CD4-positive, alpha-beta T cell treated with Interleukin-10 for 1 hour (primary cell): ENCODE measurements at places on chromosomes 13 and 19.

GRCh38 chr19:6100284-6100915, 9.9 kb downstream of the RFX2 start:
- DNase-seq, result peak; percentile 34

- DNase-seq, result no peak
Measured at GRCh38 chr13:97275776-97276501, 53.8 kb downstream of the MBNL2 start.

DNA sequence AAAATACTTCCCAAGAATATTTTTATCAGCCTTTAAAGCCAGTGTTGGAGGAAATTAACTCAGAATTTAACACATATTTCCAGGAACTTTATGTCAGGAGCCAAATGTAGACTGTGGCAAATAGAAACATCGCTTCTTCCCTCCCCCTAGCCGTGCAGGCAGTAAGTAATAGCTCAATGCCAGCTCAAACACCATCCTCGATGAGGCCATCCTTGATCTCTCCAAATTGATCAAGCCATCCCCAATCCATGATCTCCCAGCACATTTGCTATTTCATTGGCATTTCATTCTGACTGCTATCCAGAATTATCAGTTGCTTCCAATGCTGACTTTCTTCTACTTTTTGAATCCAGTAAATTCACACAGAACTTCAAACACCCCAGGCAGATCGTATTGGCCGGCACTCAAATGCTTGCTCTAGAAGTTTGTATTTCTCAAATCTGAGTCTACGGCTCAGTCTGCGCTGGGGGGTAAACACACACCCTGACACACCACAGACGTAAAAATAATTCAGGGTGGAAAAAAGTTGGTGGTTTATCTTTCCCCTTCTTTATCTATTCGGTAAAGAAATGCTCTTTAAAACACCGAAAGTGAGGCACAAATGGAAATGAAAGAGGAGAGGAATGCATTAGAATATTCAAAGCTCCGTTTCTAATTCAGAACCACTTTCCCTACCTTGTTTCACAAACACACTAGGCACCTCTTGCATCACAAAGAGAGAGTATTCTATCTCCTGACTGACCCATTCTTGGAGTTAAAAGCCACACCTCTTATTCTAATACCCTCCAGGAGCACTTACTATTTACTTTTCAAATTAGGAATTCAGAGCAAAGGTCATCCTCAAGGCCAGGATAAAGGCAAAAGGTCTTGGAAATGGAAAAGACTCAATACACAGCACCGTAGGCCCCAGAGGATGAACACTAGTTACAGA, 991 bp downstream of the OBI1 start:
- no peak for DNase-seq

DNA sequence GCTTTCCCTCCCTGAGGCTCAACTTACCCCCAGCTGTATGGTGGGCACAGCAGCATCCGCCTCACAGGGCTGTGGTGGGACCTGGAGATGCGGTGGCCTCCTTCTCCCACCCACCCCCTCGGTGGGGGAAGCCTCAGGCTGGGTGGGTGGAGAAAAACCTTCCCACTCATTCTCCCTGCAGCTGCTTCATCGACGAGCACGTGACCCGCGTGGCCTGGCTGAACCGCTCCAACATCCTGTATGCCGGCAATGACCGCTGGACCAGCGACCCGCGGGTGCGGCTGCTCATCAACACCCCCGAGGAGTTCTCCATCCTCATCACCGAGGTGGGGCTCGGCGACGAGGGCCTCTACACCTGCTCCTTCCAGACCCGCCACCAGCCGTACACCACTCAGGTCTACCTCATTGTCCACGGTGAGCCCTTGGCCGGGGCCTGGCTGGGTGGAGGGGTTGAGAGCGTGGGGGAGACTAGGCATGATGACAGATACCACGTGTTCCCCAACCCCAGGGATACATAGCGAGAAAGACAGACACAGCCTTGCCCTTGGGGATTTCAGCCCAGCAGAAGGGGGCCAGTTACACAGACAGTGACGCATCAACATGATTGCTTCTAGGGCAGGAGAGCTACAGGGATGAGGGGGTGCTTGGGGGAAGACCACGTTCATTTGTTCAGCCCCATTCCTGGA, 12.2 kb downstream of the IGLON5 start:
- no peak for DNase-seq

- no peak for DNase-seq
Measured at GRCh38 chr13:87123987-87124784, 547.0 kb upstream of the SLITRK5 start.

- no peak for DNase-seq
Measured at GRCh38 chr19:16205205-16206045, 7.7 kb downstream of the AP1M1 start.

GRCh38 chr13:98364179-98364578, 187.1 kb upstream of the RNF113B start:
- no peak for DNase-seq

DNA sequence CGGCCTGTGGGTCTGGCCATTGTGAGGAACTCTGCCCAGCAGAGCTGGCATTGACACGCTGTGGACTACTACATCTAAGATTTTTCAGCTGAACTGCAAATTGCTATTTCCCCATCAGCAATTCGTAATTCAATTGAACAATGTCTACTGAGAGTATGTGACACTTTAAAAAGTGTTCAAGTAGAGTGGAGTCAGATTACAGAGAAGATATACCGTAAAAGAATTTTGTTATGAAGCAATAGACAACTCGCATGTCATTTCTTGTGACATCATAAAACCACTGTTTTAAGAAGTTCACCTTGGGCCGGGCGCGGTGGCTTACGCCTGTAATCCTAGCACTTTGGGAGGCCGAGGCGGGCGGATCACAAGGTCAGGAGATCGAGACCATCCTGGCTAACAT, 32.5 kb upstream of the C1QTNF9 start:
- no peak for DNase-seq

DNA sequence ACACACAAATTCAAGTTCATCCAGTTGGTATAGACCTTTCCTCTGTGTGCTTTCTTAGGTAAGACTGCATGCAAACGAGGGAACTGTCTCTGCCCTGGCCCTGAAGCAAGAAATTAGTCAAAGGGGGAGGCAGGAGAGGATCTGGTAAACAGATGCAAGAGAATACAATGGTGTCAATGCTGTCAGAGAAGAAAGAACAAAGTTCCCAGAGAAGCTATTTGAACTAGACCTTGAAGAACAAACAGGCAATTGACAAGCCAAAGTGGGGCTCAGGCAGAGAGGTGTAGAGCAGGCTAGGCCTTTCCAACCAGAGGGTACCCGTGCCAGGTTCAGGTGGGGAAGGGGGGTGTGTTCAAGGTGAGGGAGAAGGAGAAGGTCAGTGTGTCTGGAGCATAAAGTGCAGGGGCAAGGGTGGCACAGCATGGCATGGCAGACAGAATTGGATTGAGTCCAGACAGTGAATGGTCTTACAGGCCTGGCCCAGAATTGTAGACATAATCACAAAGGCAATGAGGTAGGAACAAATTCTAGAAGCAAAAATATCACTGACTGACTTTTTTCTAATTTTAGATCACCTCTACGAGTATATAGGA, 95.0 kb upstream of the STARD13 start:
- no peak for DNase-seq

DNA sequence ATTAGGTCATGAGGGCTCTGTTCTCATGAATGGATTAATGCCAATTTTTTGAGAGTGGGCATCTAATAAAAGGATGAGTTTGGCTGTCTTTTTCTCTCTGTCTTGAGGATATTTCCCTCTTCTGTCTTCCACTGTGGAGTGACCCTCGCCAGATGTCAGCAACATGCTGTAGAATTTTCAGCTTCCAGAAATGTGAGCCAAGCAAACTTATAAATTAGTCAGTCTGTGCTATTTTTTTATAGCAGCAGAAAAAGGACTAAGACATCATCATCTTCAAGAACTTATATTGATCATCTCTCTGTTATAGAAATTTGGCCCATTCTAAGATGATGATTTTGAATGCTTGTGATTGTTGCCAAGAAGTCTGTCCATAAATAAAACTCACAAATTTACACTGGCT, 431.4 kb downstream of the FGF9 start:
- DNase-seq, result no peak

DNA sequence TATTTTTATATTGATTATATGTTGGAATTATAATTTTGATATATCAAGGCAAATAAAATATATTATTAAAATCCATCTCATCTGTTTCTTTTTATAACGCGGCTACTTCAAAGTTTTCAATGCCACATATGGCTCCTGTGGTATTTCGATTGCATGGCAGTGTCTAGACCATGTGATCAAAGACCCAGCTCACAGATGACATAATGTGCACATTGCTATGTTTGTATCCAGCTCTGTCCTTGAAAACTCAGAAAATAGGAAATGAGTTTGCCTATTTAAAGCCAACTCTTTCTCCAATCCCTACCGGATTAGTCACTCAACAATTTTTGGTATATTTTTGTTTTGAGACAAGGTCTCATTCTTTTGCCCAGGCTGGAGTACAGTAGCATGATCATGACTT, 26.2 kb downstream of the TMTC4 start:
- no peak for DNase-seq

DNA sequence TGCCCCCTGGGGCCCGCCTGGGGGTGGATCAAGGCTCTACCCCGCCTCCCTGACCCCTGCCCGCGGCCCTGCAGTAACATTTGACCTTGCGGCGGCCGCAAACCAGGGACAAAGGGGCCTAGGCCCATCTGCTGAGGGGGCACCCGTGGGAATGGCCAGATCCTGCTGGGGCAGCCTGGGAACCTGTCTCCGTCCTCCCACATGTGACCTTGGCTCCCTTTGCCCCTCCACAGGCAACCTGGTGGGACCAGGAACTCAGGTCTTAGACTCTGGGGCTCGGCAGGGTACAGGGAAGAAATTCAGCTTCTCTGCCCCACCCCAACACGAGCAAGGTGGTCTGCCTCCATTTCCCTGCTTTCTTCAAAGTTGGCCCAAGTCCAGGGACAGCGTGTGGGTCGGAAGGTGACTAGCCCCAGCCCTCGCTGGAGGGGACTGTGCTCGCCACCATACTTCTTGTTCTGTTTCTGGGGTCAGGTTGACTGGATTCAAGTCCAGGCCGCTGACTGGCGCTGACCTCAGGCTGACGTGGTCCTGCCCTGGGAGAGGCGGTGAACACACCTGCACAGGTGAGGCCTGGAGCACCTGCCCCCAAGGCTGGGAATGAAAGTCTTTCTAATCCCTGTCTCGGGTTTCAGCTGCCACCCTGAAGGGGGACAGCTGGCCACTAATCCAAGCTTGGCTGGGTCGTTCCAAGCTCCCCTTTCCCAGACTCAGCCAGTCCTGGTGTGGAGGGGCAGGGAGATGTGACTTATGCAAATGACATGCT, 2.5 kb upstream of the NR2F6 start:
- DNase-seq, result no peak

GRCh38 chr19:43620061-43621001, 902 bp upstream of the ZNF428 start:
- peak; percentile 88 for DNase-seq

DNA sequence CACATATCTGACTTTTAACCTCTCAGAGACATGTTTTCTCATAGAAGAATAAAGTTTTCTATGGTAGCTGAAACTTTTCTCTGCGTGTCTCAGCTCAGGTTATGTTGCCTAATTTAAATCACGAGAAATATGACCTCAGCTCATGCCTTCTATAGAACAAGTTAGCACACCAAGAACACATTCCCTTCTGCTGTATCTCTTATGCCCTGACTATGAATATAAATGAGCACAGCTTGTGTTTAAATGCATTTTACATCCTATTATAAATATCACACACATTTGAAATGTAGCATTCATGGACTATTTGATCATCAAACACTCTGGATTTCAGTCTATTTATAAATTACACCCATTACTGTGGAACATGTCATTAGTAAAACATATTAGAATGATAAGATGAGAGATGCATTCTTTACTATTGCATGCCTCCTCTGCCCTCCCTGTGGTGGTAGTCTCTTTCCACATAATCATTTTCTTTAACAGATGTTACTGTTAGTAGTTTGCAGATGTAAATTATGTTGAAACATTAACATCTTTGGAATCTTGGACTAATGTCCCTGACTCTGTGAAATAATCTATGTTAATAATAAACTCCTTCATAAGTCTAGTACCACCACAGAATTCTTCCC, 2044.9 kb upstream of the PCDH20 start:
- no peak for DNase-seq

- peak; percentile 48 for DNase-seq
Measured at GRCh38 chr13:51125495-51126226, 14.6 kb upstream of the C13orf42 start.

- DNase-seq, result peak; percentile 78
Measured at GRCh38 chr13:98445340-98446233, 131.3 kb downstream of the STK24 start.

GRCh38 chr19:55640577-55641425, at the start of gene ZNF580:
Gene ZNF580, plus strand, starts transcription at chr19:55641002. Its CDS starts 1,507 bp downstream, at chr19:55642509.
- peak; percentile 69 for DNase-seq

DNA sequence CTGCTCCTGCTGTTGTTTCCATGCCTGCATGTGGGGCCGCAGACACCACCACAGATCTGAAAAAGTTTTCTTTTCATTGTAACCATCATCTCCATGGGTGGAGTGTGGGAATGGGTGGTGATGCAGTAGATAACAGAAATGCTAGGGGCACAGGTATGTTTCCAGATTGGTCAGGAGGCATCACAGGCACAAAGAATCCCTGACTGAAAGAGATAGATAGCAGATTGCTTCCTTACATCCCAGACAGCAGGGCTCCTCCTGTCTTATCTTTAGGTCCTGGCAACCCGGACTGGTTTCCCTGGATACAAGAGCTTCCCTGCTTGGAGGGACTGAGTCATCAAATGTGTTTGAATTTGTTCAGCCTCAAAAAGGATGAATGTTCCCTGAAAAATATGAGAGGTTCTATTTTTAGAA, 1937.6 kb downstream of the PCDH9 start:
- DNase-seq, result no peak
